ENCODE measurements at places on chromosomes 5 and 9. TPM values are rescaled to one million over a fixed set of nuclear protein-coding genes. Genes with fewer than 3 reads are reported as not detected.

- no peaks in the 10 kb centered on the region for H3K27me3 ChIP-seq
- no peak for DNase-seq
- peak overlapping the region; percentile 100 for H3K27ac ChIP-seq
- H3K4me3 ChIP-seq = peak overlapping the region; percentile 96
- H3K4me1 ChIP-seq = peaks cover 22% of the 10 kb centered on the region
These were observed 1.8 kb downstream of the ARRDC3 start for GRCh38 chr5:91381239-91381773.

- H3K4me3 ChIP-seq = no peak overlapping the region
- no peaks in the 10 kb centered on the region for H3K27me3 ChIP-seq
- H3K36me3 ChIP-seq = no peaks in the 10 kb centered on the region
- H3K4me1 ChIP-seq = peaks cover 6% of the 10 kb centered on the region
These were observed 131.8 kb upstream of the SLC12A2 start for GRCh38 chr5:127951791-127952190.

DNA sequence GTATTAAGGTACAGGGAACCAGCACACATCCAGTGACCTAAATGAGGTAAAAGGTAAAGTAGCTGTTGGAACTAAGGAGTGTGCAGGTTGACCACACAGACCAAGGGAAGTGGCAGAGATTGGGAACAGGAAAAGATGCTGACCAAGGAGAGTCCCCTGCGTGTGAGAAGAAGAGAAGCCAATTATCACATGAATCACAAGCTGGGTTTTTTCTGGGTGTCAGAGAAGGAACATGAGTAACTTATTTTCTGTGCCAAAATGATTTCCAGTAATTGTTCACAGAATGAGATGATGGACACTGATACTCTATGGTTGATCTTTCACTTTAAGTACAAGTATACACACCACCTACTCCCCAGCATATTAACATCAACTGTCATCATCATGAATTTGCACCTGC lies 130.7 kb upstream of the ACO1 start:
- H3K36me3 ChIP-seq = no peaks in the 10 kb centered on the region
- H3K27me3 ChIP-seq = no peaks in the 10 kb centered on the region
- H3K4me3 ChIP-seq = no peak overlapping the region

GRCh38 chr9:78472111-78472510 lies 175.2 kb downstream of the PSAT1 start:
- no peak overlapping the region for H3K4me3 ChIP-seq
- DNase-seq = no peak
- H3K4me1 ChIP-seq = no peaks in the 10 kb centered on the region
- no peaks in the 10 kb centered on the region for H3K36me3 ChIP-seq
- H3K27ac ChIP-seq = no peak overlapping the region

DNA sequence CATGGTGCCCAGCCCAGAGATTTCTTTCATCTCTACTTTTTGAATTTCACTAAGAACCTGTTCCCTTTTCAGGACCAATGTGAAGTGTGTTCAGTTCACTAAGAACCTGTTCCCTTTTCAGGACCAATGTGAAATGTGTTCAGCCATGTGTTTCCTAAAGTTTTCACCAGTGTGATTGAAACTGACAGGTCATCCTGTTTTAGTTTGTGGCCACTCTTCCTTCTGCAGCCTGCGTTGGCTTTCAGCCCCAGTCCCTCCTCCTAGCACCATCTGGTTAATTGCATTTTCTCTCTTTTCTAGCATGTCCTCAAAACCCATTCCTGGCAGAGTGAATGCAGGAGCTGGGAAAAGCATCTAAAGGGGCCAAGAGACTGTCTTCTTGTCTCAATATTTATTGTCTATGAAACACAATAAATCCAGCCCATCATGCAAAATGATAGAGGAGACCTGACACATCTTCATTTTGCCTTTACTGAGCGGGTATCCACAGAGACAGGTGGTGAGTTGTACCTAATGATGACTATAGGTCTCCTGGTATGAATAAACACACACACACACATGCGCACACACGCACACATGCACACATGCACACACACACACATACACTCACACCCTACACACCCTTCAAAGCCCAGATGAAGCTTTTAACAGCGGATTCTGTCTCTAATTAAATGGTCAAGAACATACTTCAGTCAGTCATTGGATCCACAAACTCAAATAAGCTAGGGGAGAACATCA lies 6.1 kb upstream of the PANK3 start:
- peaks cover 7% of the 10 kb centered on the region for H3K27me3 ChIP-seq
- no peak overlapping the region for H3K27ac ChIP-seq
- DNase-seq = no peak
- no peaks in the 10 kb centered on the region for H3K36me3 ChIP-seq
- no peak overlapping the region for H3K4me3 ChIP-seq
- peaks cover 5% of the 10 kb centered on the region for H3K4me1 ChIP-seq

DNA sequence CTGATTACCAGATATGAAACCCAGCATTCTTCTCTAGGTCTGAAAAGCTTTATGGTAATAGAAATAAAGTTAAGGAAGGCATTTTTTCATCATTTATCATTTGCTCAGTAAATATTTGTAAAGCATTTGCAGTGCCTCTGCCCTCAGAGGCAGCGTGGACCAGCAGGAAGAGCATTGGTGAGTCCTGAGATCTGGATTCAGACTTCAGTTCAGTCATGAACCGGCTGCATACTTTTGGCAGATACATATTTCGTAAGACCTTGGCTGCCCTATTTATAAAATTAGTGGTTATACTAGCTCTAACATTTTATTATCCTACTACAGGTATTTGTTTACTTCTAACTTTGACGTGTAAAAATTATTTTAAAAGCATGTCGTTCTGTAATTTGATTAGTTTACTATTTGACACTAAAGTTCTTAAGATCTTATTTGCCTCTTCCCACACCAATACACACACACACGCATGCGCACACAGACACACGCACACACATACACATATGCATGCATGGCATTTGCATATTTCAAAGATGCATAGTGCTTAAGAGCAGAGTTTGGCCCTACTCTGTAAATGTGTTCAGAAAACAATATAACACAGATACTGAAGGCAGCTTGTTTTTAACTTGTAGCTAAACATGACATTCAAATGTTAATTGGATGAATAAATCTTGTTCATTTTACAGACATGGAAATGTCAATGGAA lies 101.9 kb downstream of the RPS23 start:
- peaks cover 3% of the 10 kb centered on the region for H3K36me3 ChIP-seq
- no peak for DNase-seq
- H3K4me3 ChIP-seq = no peak overlapping the region
- H3K27ac ChIP-seq = no peak overlapping the region
- no peaks in the 10 kb centered on the region for H3K4me1 ChIP-seq

Gene ZDHHC11
- total RNA-seq = 20.8 TPM

- DNase-seq = no peak
- H3K27me3 ChIP-seq = no peaks in the 10 kb centered on the region
- H3K4me3 ChIP-seq = peak overlapping the region; percentile 99
- H3K36me3 ChIP-seq = peaks cover 17% of the 10 kb centered on the region
- peaks cover 26% of the 10 kb centered on the region for H3K4me1 ChIP-seq
- H3K27ac ChIP-seq = peak overlapping the region; percentile 100
These were observed 820 bp upstream of the NFX1 start for GRCh38 chr9:33289496-33289895.

DNA sequence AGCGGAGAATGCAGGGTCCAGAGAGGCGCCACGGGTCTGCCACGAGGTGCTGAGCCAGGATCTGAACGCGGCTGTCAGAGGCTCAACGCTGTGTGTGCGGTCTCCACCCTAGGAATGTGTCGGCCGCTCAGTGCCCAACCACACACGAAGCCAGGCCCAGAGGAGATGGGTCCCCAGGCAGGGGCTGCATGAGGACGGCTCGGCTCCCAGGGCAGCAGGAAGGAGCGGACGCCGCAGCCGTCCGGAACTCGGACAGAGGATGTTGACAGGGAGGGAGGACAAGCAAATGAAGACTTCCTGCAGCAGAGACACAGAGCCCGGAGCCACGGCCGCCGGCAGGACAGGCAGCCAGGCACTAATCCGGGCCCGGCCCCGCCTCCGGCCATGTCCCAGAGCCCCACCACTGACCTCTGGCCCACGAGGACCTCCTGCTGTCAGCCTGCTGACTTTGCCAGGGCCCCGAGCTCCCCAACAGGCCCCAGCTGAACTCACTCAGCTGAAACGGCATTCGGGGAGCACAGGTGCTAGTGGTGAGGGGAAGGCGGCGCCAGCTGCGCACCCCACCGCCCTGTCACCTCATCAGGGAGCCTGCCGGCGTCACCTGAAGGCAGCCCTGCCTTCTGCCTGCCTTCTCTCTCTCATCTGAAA lies 12.7 kb downstream of the VAV2 start:
- H3K36me3 ChIP-seq = no peaks in the 10 kb centered on the region
- no peak overlapping the region for H3K27ac ChIP-seq
- H3K27me3 ChIP-seq = no peaks in the 10 kb centered on the region
- H3K4me1 ChIP-seq = peaks cover 43% of the 10 kb centered on the region
- peak overlapping the region; percentile 59 for H3K4me3 ChIP-seq
- DNase-seq = no peak

GRCh38 chr9:128901822-128902221 lies 19.0 kb upstream of the PHYHD1 start:
- H3K36me3 ChIP-seq = peaks cover 10% of the 10 kb centered on the region
- H3K4me3 ChIP-seq = no peak overlapping the region
- DNase-seq = no peak
- peaks cover 9% of the 10 kb centered on the region for H3K4me1 ChIP-seq
- no peak overlapping the region for H3K27ac ChIP-seq

GRCh38 chr5:67530609-67531255 lies 334.1 kb upstream of the CD180 start:
- H3K27ac ChIP-seq = no peak overlapping the region
- H3K36me3 ChIP-seq = no peaks in the 10 kb centered on the region
- H3K4me1 ChIP-seq = peaks cover 23% of the 10 kb centered on the region
- no peak overlapping the region for H3K4me3 ChIP-seq

DNA sequence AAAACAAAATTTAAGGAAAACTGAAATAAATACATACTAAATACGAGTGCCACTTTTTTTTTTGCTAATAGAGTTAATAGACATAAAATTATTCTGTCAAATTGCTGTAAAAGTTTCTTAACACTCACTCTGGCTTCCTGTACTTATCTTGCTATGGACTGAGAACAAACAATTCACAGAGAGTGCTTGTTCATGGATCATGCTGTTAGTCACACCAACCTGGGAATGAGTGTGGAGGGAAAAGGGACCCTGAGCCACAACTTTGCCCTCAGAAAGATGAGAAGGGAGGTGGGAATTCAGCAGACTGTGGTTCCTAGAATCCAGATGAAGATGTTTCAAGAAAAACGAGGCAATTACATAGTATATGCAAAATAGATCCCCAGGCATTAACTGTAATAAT lies 246.9 kb downstream of the FBXL7 start:
- H3K27me3 ChIP-seq = no peaks in the 10 kb centered on the region
- no peak overlapping the region for H3K27ac ChIP-seq
- no peaks in the 10 kb centered on the region for H3K4me1 ChIP-seq
- H3K36me3 ChIP-seq = peaks cover 10% of the 10 kb centered on the region

Gene F12
- total RNA-seq = 5.7 TPM

Gene LCN1
- not detected for total RNA-seq

Gene OBP2B
- total RNA-seq = not detected

DNA sequence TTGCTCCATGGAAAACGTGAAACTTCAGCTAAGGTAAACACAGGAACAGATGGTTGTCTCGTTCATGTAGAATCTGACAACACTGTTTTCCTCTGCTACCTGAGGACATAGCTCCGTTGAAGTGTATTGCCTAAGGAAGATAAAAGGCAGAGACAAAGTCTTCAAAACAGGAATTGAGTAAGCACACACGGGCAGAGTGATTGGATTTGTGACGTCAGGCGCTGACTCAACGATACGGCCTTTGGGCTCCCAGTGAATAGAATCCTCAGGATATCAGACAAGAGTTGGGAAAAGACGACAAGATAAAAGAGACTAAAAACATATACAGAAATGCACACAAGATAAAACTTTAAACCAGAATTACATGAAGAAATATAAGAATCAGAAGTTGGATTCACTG lies 787.1 kb upstream of the CTNND2 start:
- no peak overlapping the region for H3K27ac ChIP-seq
- H3K4me1 ChIP-seq = no peaks in the 10 kb centered on the region
- H3K4me3 ChIP-seq = no peak overlapping the region
- H3K36me3 ChIP-seq = no peaks in the 10 kb centered on the region
- H3K27me3 ChIP-seq = no peaks in the 10 kb centered on the region

GRCh38 chr9:38127271-38127839 lies 58.3 kb upstream of the SHB start:
- no peaks in the 10 kb centered on the region for H3K4me1 ChIP-seq
- no peak overlapping the region for H3K4me3 ChIP-seq
- H3K36me3 ChIP-seq = no peaks in the 10 kb centered on the region

DNA sequence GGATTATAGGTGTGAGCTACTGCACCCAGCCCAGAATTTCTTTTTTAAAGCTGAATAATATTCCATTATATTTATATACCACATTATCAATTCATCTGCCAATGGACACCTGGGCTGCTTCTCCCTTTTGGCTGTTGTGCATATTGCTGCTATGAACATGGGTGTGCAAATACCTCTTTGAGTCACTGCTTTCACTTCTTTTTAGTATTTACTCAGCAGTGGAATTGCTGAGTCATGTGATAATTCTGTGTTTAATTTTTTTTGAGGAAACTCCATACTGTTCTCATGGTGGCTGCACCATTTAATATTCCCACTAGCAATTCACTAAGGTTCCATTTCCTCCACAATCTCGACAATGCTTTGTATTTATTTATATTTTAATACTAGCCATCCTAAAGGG lies 36.1 kb upstream of the KIF4B start:
- H3K27me3 ChIP-seq = no peaks in the 10 kb centered on the region
- H3K4me1 ChIP-seq = no peaks in the 10 kb centered on the region
- DNase-seq = no peak
- H3K27ac ChIP-seq = no peak overlapping the region

Gene IFNB1
- total RNA-seq = not detected

DNA sequence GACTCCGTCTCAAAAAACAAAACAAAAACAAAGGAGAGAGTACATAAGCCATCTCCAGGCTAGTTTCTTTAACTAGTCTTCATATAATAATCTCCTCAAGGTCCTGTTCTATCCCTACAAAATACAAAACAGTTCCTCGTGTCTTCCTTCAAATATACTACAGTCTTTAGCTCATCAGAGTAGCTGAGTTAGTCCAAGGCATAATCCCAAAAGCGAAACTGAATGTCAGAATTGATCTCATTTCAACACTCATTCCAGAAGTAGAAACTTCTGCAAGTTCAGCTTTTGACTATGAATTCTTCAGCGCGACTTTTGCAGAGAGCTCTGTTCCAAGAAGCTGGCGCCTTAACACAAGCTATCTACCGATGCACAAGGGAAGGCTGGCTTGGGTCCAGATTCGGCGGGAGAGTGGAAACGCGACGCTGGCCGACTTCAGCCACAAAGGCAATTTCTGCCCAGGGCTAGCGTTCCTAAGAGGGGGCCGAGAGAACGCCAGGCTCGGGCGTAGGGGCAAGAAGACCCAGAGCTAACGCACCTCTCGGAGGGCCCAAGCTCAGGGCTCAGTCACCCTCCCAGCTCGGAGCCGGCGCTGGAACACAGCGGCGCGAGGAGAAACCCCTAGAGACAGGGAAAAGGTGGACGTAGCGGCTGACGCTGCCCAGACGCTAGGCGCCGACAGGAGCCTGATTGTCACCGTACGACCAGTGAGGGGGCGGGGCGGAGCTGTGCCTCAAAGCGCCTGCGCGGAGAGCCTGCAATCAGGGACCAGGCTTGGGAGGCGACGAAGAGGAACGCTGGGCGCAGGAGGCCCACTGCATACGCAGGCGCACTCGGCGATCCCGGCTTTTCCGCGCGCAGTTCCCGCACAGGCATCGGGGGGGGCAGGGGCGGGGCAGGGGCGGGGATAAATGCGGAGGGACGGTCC lies 469 bp upstream of the HSDL2 start:
- peak overlapping the region; percentile 99 for H3K27ac ChIP-seq
- H3K4me3 ChIP-seq = peak overlapping the region; percentile 97
- H3K36me3 ChIP-seq = peaks cover 14% of the 10 kb centered on the region
- peaks cover 38% of the 10 kb centered on the region for H3K4me1 ChIP-seq
- no peaks in the 10 kb centered on the region for H3K27me3 ChIP-seq

Gene RETREG1
- total RNA-seq = 11.6 TPM

GRCh38 chr9:114908104-114908622 lies 22.2 kb downstream of the TNFSF8 start:
- H3K4me1 ChIP-seq = peaks cover 33% of the 10 kb centered on the region
- H3K27me3 ChIP-seq = peaks cover 4% of the 10 kb centered on the region
- H3K4me3 ChIP-seq = peak overlapping the region; percentile 56
- H3K27ac ChIP-seq = peak overlapping the region; percentile 59
